ENCODE measurements at places on chromosomes 7 and 10.

DNA sequence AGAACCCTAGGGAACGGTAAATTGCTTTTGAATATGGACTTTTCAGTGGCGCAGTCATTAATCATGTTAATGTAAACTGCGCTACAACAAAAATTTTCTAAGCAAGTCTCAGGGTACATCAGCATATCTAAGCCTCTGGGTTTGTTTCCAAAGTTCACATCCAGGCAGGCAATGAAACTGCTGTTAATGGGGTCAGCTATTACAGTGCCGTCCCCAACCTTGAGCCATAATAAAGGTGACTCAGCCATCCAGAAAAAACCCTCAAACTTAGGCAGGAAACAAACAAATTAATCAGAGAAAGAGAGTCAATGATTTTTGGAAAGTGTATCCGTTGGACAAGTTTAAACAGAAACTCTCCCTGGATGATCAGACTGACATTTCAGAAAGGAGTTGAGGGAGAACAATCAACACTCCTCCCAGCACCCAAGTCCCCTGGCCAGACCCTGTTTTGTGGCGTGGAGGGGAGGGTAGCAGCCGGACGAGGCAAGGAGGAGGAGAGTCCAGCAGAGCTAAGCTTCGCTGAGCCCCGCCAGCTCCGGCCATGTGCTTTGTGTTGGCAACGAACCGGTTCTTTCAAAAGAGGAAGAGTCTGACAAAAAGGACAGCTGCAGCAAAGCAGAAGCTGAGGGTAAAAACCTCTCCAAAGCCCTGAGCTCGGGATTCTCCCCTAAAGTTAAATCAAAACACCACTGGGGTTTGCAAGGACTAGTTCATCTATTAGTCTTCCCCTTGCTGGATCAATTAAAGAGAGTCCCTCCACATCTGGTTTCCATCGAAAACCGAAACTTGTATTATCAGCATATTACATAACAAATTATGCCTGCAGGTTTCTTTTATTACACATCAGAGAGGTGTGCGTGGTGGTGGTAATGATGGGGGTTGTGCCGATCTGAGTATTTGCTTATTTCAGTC is 3.6 kb downstream of the FAM53B start:
- DNase-seq, result peak; percentile 71

GRCh38 chr10:127964621-127965020 is 57.7 kb downstream of the PTPRE start:
- no peak for DNase-seq

- DNase-seq, result no peak
Observed at GRCh38 chr7:85688712-85689111, 501.9 kb upstream of the SEMA3D start.

GRCh38 chr7:26656735-26657134 is 207.7 kb downstream of the SKAP2 start:
- DNase-seq, result no peak

- DNase-seq, result no peak
Observed at GRCh38 chr10:74813381-74814259, 12.8 kb upstream of the KAT6B start.

DNA sequence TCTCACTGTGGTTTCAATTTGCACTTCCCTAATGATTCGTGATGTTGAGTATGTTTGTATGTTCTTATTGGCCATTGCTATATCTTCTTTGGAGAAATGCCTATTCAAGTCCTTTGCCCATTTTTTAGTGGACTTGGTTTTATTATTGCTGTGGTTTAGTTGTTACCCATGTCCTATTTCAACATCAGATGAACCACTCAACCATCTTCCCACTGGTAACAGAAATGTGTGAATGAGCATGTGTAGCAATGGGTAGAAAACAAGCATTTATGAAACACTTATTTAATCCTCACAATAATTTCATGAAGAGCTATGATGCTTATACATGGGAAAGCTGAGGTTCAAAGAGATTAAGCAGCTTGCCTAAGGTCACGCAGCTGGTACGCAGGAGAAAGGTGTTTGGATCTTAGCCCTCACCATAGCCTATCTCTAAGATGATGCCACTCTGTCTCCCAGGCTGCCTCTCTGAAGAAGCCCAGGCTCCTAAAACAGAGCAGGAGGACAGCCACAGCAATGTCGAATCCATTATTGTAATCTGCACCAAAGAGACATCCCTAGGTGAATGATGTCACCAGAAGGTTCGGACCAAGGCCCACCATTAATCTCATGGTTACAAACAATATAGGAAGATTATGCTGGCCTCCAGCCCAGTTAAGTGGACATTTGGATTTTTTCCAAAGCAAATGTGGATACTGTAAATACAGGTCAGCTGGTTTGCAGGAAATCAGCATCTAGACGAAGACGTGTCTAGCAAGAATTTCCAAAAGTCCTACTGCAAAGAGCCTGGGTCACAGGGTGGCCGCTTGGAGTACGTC is 447.6 kb upstream of the ZMIZ1 start:
- no peak for DNase-seq

DNA sequence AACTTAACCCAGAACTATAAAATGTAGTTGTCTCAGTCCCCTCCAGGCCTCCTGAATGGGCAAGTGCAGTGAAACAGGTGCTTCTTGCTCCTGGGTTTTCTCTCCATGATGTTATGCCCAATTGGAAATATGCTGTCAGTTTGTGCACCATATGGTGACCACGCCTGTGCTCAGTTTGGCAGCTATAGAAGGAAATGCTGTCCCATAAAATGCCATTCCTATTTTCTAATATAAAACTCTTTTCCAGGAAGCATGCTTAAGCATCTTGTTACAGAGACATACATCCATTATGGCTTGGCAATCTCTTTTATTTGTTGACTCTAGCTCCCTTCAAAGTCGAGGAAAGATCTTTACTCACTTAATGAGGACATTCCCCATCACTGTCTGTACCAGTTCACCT is 45.2 kb downstream of the FGFBP3 start:
- DNase-seq, result no peak
